ENCODE measurements at places on chromosomes 7 and 10.

DNA sequence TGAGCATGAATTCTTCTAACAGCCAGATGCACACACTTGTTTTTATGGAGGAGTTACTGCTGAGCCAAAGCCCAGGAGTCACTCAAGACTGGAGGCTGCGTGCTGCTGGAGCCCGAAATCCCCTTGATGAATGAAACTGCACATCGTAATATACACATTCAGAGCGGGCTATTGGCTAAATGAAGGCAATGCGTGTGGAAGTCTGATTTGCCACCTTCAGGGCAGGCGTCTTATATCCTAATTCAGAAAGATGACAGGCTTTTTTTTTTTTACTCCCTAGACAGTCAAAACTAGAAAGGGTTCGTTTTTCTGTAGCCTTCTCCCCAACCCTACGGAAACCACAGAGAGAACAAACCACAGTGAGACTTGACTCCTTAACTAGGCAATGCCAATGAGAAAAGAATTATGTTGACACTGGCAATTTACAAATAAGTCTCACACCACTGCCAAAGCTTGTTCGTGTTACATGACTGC lies 227.2 kb upstream of the KLF14 start:
- no peak for DNase-seq

- no peak for DNase-seq
Measured at GRCh38 chr10:11667756-11668155, 56.3 kb upstream of the USP6NL start.

DNA sequence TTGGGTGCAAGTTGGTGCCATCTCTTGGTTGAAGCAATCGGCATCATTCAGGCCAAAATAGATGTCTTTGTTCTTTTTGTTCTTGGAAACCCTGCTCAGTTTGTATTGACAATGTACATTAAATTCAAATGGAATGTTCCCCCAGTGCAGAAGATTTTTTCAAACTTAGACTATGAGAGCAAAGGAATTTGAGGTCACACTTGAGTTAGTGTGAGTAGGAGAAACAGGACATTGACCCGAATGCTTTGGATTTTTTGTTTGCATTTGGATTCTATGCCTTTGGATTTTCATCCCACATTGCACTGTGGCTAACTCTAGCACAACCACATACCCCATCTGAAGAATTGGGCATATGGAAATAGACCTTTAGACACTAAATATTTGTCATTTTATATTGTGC lies 480.0 kb downstream of the GALNT17 start:
- DNase-seq, result no peak

DNA sequence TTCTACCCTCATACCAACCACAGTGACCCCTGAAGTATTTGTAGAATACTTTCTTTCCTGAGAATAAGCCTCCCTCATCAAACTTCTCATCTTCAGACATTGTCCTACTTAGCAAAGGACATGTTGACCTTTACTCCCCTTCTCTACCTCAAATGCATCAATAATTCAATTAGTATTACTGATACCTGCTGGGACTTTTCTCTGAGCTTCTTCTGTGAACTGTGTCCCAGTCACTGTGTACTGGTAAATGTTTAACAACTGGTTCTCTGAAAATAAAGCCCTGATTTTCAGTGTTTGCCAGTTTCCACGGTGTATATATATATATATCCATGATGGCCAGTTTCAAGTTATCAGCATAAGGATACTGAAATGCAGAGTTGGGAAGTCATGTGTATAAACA lies 12.2 kb downstream of the PANK1 start:
- DNase-seq, result no peak

DNA sequence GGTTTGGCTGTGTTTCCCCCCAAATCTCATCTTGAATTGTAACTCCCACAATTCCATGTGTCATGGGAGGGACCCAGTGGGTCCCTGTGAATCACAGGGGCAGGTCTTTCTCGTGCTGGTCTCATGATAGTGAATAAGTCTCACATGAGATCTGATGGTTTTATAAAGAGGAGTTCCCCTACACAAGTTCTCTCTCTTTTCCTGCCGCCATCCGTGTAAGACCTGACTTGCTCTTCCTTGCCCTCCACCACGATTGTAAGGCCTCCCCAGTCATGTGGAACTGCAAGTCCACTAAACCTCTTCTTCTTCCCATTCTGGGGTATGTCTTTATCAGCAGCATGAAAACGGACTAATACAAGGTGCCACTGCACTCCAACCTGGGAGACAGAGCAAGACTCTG lies 329.2 kb downstream of the TNS3 start:
- no peak for DNase-seq

- no peak for DNase-seq
Measured at GRCh38 chr7:134289423-134289822, 27.3 kb downstream of the SLC35B4 start.
